ENCODE measurements at places on chromosomes 1 and 21. TPM values are rescaled to one million over a fixed set of nuclear protein-coding genes. Genes with fewer than 3 reads are reported as not detected.

- DNase-seq: no peak
Measured at GRCh38 chr1:57165546-57165945, 199.7 kb upstream of the C8B start.

DNA sequence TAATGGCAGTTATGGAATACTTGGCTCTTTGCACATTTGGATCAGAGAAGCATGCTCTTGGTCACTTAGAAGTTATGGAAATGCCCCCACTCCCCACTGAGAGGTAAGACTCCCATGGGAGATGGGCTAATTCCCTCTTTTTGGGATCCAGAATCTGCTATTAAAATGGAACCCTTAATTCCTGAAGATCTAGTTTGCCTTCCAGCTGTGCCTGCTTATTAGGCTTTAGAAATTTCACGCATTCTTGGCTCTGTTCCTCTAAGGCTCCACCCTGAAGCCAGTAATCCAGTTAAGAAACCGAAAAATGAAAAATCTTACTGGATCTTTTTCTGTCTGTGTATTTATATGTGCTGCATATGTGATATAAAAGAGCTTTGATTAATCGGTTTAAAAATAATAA is 76.7 kb downstream of the USH2A start:
- no peak for DNase-seq

DNA sequence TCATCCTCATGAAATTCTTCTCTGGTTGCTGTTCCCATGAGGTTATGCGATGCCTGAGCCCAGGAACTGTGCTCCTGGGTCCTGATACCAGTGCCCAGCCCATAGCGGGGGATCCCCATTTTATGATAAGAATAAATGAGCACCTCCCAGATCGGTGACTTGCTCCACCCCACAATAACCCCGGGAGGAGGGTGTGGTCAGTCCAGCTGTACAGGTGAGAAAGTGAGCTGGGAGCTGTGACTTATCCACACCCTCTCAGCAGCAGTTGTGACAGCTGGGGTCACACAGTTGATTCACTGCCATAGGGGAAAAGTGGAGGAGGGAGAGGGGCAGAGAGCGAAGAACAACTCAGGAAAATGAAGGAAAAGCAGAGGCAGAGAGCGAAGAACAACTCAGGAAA is 33.4 kb downstream of the OR2G3 start:
- DNase-seq: no peak

GRCh38 chr21:44987301-44987885 is 47.6 kb downstream of the SLX9 start:
- no peak for DNase-seq

DNA sequence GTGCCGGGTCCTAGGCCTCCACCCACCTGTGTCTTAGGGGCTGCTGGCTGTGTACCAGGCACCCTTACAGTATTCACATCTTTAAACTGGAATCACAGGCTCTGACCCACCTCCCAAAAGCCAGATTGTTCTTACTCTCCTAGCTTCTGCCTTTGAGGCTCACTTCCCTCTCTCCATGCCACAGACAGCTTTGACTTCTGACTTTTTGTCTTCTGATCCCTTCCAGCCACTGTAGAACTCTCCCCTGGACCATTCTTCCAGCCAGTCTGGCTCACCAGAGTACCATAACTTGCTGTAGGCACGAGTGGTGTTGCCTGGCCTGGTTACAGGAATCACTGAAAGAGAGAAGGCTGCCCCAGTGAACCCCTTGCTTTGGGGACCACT is 58.1 kb upstream of the STUM start:
- DNase-seq: no peak

DNA sequence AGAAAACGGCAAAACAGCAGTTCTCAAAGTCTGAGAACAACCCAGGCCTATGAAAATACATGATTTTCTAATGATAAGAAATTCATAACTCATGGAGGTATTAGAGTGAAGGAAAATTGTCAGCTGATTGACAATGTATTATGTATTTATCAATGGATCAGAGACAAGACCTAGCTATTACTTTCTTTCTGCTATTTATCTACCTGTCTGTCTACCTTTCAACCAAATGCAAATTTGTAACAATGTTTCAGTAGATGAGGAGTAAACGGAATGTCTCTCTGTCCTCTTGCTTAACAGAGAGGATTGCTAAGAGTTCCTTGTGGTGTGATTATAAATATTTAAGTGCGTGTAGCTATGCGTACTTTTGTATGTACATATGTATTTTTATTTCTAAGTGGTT is 568.7 kb upstream of the RGS18 start:
- no peak for DNase-seq

DNA sequence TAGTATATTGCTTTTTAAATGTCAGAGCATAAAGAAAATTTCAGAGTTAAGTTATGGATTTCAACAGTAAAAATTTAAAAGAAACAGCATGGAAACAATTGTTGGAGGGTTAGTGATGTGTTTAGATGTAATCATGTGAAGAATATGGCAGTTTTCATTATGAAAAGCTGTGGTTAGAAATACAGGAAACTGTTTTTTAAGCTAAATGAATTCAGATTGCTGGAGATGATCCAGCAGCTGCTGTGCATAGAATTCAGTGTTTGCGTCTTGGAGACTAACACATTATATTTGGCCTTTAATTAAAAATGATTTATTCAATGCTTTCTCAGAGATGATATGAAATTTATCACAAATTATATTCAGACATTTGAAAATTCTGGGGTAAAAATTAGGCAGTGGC is 273.6 kb upstream of the LRRC7 start:
- no peak for DNase-seq

- no peak for DNase-seq
Measured at GRCh38 chr1:91712981-91713841, 172.7 kb downstream of the TGFBR3 start.

GRCh38 chr1:182383934-182384333 is 7.7 kb downstream of the GLUL start:
- DNase-seq: no peak

GRCh38 chr1:157153746-157154145 is 15.6 kb upstream of the ETV3 start:
- no peak for DNase-seq

DNA sequence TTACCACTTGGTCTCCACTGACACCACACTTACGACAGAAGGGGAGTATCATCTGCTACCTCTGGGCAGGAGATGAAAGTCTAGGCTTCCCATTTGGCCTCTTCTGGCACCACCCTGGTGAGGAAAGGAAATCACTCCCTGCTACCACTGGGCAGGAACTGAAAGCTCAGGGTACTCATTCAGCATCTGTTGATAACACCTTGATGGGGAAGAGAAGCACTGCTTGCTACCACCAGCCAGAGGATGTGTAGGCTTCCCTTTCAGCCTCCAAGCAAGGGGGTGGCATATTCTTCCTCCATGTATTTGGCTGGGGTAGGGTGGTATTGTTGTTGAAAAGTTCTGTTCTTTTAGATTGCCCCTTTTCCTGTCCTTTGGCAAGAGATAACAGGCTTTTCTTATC is 115.0 kb downstream of the ACBD6 start:
- DNase-seq: no peak

GRCh38 chr1:196808529-196809235 is 10.8 kb upstream of the CFHR1 start:
- DNase-seq: no peak

DNA sequence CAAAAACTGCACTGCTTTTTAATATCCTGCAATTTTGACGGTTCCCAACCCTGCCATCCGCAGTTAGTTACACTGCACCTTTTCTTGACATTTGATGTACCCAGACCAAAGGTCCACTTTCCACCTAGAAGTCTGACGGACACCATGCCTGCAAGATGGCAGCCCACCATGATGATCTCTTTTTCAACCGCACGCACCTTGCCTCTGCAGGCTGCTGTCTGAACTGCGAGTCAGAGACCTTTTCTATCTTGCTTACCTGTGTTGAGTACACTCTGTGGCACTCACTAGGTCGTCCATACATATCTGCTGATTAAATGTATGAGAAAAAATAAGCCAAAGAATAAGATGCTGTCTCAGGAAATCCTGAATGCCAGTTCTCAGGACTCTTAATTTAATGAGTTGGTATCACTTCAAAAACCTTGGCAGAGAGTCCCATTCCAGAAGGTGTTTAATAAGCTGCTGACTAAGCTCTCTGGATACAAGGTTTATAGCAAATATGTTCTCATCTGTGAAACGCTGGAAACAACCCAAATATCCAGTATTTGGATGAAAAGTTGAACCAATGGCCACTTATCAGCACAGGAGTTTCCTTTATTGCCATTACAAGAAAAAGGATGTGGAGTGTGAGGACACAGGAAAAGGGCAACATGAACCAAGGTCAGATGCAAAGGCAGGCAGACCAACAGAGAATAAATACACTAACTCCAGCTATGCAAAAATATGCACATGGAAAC is 37.9 kb downstream of the GNG12 start:
- no peak for DNase-seq

DNA sequence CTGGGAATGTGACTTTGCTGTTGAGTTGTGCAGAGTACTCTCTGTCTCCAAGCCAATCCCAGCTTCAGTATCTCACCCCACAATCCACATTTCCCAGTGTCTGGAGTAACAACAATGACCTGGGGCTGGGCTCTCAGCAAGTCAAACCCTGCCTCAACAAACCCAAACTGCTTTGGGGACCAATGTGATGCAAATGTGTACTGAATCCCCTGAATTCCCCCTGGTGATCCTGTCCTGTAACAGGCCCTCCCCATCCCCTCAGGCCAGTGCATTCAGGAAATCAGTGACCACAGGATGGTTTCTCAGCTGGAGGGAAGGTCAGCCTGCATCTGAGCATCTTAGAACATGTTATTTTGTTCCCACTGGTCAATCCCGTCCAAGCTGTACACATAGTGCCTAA is 36.7 kb upstream of the HAO2 start:
- DNase-seq: no peak

DNA sequence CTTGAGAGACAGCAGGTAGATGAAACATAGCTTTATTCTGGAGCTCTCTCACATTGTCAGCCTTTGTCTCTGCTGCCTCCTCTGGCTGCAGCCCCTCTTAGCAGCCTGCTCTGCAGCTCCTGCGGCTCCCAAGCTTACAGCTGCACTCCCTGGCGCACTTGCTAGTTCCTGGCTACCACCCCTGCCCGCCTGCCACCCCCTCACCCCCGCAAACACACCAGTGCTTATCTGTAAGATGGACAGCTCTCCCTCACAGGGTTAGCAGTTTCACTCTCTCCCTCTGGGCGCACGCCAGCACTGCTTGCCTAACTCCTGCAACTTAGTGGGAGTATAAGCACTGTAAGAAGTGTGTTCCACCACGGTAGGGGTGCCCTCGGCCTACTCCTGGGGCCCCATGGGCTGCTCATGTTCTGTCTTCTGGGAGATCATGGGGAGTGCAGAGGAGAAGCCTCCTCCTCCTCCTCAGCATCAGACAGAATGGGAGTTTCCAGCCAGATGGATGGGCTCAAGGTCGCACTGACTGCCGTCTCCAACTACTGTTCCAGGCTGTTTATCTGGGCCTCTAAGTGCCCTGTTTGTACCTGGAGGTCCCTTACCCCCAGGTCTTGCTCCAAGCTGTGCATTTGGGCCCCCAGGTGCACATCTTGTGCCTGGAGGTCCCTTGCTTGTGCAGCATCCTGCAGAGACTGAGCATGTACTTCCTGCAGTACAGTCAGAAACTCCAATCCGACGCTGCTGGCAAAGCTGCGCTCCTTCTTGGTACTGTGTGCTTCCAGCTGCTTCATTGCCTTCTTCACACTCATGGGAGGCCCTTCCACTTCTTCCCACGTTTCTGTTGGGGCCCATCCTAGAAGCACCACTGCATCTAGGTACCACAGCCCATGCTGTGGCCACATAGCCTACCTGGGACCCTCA is 1388.1 kb downstream of the AMY1C start:
- DNase-seq: no peak

Gene CYP4X1
- 46.8 TPM for total RNA-seq

Gene AMY1B
- not detected for total RNA-seq

Gene FAM72D
- 0.32 TPM for total RNA-seq

Gene HIPK1
- total RNA-seq: 66.2 TPM

Gene SPATA21
- not detected for total RNA-seq

Gene OR6P1
- total RNA-seq: not detected

Gene HSD3B2
- not detected for total RNA-seq
